Renal cortex interstitium (tissue), 15 donors: ENCODE measurements at places on chromosomes 5 and 9.
A peak's percentile ranks its signal among the peaks of the same experiment; 100 is the strongest.

GRCh38 chr9:120567081-120567480 lies 12.9 kb downstream of the CDK5RAP2 start:
- no peak for DNase-seq

DNA sequence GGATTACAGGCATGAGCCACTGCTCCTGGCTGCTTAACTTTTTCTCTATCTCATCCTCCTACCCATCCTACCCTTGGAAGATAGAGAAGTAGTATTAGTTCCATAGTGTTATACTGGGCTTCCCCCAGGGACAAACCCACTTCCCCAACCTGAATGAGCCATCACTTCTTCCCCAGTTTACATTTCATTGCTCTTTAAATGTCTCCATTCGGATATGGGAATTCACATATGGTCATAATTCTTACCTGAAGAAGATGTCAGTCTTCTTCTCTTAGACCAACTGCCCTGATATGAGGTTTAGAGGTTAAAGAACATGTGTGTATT lies 1.9 kb downstream of the CD274 start:
- DNase-seq, result no peak

DNA sequence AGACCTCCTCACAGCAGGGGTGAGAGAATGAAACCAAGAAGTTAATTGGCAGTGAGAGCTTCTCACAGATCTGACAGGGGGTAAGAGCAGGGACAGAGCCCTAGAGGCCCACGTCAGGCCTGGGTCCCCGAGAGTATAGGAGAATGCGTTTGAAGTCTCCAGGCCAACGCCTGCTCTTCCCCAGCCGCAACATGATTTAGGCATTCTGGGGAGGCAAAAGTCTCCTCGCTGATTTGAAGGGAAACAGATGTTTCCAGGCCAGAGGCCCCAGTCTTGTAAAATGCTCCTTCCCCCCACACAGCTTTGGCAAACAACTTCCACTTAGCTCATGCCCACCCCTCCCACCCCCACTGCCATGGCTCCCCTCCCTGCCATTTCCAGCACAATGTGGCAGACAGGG lies 239.2 kb upstream of the TRIM32 start:
- DNase-seq, result peak; percentile 59

DNA sequence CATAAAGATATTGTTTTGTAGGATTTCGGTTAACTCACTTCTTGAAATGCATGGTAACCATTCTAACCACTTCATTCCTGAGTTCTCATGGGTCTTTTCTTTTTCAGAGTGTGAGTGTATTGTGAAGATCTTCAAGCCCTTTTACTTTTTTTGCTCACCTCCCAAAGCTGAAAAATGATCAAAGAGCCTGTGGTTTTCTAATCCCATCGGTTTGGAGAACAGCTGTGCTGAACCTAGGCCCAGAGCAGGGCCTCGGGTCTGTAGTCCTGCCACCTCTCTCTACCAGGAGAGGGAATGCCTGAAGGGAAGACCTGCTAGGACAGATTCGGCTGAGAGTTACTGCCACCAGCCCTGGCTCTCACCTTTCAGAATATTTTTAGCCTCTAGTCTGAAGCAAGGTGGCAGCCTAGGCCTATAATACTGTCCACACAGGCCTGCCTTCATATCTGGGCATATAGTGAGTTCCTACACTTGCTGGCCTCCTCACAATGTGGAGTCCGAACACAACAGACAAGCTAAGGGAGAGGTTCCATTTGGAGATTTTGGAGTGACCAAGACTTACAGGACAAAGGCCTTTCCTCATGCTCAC lies 13.8 kb downstream of the RGMB start:
- no peak for DNase-seq

GRCh38 chr9:131625508-131625787 lies 80.1 kb downstream of the PRRT1B start:
- no peak for DNase-seq

- DNase-seq, result no peak
Measured at GRCh38 chr5:15798006-15798405, 298.0 kb downstream of the FBXL7 start.

DNA sequence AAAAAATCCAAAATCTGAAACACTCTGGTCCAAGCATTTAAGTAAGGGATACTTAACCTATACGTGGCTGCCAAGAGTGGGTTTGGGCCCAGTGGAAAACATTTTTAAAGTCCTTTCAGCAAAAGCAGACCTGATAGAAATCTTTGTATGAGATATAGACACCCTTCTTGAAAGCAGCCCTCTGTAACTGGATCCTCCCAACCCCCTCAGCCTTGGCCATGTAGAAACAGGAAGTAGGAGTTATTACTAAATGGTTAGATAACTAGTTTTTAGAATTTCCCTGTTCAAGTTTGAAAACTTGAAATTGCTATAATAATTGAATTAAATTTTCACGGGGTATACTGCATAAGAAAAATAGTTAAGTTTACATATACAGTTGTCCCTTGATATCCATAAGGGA lies 111.3 kb upstream of the PCA3 start:
- no peak for DNase-seq

DNA sequence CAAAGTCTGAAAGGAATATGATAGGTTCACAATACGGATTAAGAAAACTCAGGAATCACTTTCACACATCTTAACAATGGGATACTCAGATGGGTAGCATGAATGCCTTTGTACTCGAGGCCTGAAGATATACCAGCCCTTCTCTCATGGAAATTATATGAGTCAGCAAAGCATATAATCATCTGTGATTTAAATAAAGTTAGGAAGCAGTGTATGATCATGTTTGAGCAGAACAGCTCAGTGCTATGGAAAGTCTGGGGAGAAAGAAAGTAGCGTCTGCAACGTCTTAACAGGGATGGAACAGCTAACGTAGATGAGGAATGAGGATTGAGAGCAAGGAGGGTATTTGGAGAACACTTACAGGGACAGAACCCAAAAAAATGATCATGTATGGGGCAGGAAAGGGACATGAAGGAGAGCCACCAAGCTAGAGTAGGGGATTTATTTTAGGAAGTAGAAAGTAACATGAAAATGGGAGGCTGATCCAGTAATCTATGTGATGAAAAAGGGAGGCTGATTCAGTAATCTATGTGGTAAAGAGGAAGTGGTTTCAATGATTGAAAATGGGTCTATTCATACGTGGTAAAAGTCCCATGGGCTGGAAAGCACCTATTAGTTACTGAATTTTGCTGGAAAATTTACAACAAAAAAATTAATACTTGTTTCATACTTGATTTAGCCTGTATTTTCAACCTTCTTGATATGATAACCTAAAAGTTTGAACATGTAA lies 85.9 kb downstream of the GNA14 start:
- DNase-seq, result no peak

DNA sequence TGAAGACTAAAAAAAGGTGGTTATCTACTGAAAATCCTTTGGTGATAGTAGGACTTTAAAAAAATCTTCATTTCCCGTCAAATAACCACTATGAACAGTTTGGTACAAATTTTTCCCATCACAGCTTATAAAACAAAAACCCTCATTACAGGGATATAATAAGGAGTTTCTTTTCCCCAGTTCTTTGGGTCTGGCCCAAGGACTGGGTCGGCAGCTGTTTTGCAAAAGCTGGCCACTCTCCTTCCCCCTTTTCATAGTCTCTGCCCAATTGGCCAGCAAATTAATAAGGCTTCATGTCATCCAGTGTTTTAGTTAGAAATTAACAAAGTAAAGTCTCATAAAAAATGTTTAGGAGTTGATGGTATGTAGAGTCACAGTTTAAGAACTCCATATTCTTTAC lies 47.0 kb upstream of the PDE8B start:
- no peak for DNase-seq
